Fibroblast of skin of abdomen (primary cell): ENCODE measurements at places on chromosomes 12 and 14.
A peak's percentile ranks its signal among the peaks of the same experiment; 100 is the strongest.

GRCh38 chr12:45216230-45216982 lies 511 bp downstream of the ANO6 start:
- peak; percentile 41 for DNase-seq

- no peak for DNase-seq
Measured at GRCh38 chr14:103541709-103542604, 13.0 kb downstream of the TRMT61A start.

DNA sequence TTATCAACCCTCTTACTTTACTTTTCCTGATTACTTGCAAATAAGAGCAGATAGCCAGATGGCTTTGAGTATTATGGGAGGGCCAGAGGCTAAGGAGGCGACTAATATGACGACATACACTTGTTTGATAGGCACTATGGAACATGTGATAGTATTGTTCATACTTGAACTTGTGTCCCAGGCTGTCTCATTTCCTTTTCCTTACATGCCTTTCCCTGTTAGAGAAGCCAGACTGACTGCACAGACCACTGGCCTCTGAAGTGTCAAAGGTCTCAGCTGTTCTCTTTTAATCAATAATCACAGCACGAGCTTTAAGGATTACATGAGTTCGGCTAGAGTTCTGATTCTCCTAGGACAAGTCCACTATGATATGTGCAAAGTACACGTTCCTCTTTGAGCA lies 326.0 kb downstream of the PRKD1 start:
- DNase-seq = no peak

DNA sequence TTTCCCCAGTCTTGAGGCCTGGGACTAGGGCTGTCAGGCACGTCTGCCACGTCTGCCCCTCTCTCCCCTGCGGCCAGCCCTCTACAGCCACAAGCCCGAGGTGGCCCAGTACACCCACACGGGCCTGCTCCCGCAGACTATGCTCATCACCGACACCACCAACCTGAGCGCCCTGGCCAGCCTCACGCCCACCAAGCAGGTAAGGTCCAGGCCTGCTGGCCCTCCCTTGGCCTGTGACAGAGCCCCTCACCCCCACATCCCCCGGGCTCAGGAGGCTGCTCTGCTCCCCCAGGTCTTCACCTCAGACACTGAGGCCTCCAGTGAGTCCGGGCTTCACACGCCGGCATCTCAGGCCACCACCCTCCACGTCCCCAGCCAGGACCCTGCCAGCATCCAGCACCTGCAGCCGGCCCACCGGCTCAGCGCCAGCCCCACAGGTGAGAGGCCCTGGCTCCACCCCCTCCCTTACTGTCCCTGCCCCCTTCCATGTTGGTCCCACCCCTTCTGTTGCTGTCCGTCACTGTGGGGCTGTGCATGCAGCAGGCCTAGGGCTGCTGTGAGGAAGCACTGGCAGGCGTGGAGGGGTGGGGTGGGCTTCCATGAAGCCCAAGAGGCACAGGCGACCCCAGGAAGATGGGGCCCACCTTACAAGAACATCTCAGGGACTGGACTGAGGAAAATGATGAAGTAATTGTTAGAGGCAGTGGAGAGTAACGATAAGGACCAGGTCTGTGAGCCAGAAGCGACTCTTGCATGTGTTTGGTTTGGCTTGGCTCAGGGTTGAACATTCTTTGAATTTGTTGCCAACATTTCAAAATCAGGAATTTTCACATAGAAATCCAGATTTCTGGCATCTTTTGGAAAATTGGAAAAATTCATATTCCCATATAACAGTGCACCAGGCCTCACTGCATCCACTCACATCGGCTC lies 16.8 kb downstream of the C12orf43 start:
- peak; percentile 15 for DNase-seq

DNA sequence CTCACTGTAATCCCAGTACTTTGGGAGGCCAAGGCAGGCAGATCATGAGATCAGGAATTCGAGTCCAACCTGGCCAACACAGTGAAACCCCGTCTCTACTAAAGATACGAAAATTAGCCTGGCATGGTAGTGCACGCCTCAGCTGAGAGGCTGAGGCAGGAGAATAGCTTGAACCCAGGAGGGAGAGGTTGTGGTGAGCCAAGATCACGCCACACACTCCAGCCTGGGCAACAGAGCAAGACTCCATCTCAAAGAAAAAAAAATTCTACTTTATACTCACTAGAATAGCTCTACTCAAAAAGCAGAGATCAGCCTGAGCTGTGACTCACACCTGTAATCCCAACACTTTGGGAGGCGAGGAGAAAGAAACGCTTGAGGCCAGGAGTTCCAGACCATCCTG lies 17.1 kb downstream of the NUMB start:
- no peak for DNase-seq

- DNase-seq = no peak
Measured at GRCh38 chr14:92590941-92591340, 77.4 kb downstream of the RIN3 start.

- no peak for DNase-seq
Measured at GRCh38 chr12:51401900-51402299, 10.7 kb upstream of the GALNT6 start.

GRCh38 chr14:102462391-102462790 lies 47.2 kb downstream of the ANKRD9 start:
- DNase-seq = no peak

DNA sequence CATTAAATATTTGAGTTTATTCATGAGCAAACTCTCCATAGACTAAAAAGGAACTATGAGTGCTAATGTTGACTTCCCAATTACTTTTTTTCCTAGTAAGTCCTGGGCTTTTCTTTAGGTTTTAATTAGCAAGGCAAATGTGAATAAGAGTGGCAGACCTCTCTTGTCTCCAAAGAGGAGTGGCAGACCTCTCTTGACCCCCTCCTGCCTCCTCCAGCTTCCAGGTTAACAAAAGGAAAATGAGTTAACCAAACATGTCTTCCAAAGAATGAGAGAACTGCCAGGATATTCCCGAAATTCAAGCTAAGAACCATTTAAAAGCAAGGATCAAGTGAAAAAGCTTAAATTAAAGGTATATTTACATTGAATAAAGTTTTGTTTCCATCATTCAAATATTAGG lies 253.2 kb downstream of the MDGA2 start:
- no peak for DNase-seq

DNA sequence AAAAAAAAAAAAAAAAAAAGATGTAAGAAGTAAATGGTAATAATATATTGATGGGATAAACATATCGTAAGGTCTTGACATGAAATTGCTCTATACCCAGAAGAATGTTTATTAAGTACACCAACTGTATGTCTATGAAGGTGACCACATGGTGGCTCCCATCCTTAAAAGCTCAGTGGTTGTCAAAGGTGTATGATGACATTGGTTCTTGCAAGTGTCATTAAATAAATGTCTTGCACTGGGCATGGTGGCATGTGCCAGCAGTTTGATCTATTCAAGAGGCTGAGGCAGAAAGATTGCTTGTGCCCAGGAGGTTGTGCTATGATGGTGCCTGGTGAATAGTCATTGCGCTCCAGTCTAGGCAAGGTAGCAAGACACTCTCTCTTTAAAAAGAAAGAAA lies 10.4 kb downstream of the CCT2 start:
- DNase-seq = no peak

- DNase-seq = peak; percentile 98
Measured at GRCh38 chr12:7060353-7060954, at the start of gene C1S. C1S (plus strand) TSS chr12:7060718; CDS start chr12:7061913, 1,195 bp downstream.

- peak; percentile 59 for DNase-seq
Measured at GRCh38 chr12:62166525-62166924, 93.7 kb upstream of the USP15 start.

DNA sequence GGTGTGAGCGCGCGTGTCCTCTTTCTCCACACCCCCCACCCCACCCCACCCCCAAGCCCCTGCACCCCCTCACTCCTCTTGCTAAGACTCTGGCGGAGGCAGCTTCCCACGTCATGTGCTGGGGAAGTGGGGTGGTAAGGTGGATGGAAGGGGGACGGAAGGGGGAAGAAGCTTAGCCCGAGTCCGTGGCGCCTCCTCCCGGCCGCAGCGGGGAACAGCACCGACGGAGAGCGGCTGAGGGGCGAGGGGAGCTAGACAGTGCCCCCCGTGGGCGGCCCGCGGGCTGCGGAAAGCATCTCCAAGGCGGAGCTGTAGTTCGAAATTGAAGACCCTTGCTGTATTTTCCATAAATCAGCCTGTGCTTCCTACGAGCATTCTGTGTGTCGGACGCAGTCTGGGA lies 588 bp upstream of the GRIN2B start:
- DNase-seq = no peak

- DNase-seq = peak; percentile 74
Measured at GRCh38 chr12:40980427-40980961, 207.6 kb upstream of the PDZRN4 start.

DNA sequence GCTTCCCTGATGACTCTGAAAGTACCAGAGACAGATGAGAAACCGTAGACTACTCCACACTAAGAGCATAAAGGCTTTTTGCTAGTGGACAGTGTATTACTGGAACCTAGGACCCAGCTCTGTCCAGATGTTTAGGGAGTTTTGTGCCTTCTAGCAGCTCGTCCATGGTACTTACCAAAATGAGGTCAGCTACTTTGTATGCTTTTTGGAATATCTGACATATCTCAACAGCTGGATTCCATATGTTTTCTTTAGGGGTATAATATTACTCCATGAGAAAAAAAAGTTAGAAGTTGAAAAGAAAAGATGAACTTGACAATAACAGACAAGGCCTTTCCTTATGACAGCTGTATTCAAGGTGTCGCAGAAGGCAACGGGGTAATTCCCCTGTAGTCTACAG lies 32.1 kb upstream of the FRMD6 start:
- DNase-seq = peak; percentile 59
